Psoas muscle (tissue), 8 donors: ENCODE measurements at places on chromosomes 1 and 21. TPM values are rescaled to one million over a fixed set of nuclear protein-coding genes. Genes with fewer than 3 reads are reported as not detected.

The CSF3R gene
- 5.5 TPM for total RNA-seq

DNA sequence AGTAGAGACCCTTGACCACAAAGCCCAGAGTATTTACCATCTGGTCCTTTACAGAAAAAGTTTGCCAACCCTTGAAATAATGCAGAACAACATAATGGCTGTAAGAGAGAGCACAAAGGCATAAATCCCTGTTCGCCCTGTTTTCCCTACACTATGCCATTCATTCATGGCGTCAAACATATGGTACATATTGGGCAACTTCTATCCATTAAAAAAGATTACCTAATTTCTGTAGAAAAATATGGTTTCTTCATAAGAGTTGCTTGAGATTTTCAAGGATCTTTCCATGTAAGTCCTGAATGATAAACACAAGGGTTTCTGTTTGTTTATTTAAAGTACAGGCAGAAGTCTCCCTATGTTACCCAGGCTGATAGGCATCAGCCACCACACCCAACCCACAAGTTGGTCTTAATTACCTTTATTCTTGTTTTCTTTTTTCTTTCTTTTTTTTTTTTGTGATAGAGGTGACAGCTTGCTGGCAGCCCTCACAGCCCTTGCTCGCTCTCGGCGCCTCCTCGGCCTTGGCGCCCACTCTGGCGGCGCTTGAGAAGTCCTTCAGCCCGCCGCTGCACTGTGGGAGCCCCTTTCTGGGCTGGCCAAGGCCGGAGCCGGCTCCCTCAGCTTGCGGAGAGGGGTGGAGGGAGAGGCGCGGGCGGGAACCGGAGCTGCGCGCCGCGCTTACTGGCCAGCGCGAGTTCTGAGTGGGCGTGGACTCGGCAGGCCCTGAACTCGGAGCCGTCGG, 68.3 kb upstream of the NR5A2 start:
- DNase-seq = no peak

DNA sequence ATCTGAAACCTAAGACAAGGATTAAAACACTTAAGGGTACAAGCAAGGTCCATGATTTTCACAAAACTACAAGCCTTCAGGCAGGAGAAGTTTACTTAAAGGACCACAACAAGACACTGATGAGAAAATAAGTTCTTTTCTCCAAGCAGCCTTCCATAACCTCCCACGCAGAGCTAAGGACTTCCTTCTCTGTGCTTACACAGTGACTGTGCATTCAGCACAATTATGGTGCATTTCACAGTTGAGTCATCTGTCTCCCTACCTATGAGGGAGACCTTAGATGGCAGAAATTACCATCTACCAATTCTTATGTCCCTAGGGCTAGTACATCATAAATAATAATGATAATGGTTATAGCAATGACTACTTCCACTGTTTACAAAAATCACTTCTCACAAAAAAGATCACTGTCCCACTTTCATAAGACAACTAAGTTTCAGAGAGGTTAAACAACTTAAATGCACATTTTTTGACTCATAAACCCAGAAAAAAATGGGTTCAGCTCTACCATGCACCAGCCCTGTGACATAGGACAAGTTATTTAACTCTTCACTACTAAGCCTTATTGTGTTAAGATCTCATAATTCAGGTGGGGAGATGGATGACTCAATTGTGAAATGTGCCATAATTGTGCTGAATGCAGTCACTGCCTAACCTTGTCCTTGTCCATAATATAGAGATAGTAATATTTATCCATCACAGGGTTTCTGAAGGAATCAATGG, 45.3 kb downstream of the TARBP1 start:
- DNase-seq = no peak

The RPS6KA1 gene
- total RNA-seq = 2.7 TPM

DNA sequence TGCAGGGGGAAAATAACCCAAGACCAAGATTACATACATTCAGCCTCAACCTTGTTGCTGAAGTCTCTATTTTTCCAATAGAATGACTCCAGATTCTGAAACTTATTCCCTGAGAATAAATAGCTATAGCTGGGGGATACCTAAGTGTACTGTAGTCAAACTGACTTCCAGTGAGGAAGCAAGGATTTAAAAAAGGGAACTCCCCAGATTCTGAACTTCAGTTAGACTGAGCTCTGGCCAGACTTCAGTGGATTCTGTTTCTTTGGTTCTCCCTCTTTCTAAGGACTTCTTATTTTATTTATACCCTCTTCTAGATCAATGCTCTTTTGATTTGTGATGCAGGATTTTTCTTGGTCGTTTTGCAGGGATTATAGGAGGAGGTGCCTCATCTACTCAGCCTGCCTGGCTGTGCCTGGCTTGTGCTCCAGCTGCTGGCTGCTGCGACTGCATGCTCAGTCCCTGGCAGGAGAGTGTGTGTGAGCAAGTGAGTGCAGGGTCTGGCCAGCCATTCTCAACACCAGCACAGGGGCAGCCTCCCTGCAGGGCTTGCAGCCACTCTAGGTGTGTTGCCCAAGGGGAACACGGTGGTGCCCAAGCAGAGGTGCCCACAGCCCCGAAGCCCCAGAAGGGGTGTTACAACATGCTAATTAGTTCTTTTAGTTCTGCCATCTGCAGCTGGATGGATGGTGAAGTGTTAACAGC, 43.0 kb downstream of the SPATA17 start:
- DNase-seq = no peak

- DNase-seq = peak; percentile 85
Measured at GRCh38 chr1:28877132-28877781, 37.1 kb upstream of the EPB41 start.

DNA sequence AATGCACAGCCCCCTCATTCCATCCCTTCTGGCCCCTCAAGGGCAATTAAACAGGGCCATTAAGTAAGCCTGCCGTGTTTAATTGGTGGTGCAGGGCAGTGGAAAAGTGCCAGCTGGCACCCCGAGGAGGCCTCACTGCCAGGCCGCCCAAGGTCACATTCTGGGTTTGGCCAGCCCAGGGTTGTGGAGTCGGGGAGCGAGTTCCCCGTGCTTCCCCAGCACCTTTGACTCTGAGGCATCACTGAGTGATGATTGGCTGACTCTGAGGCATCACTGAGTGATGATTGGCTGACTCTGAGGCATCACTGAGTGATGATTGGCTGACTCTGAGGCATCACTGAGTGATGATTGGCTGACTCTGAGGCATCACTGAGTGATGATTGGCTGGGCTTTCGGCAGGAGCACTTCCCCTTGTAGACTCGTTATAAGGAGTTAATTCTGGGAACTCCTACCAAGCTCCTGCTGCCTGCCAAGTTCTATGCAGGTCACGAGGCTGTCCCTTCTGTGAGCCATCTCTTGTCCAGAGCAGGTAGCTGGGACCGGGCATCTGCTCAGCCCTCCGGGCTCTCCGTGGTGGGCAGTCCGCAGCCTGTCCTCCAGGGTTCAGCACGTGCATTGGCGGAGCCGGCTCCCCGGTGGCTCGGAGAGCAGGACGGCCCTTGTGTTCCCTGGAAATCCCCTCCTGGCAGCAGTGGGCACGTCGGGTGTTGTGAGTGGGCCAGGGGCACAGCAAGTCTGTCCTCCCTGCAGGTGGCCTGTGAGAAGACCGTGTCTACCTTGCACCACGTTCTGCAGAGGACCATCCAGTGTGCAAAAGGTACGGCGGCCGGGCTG, 20.9 kb downstream of the CSTB start:
- DNase-seq = peak; percentile 46

- no peak for DNase-seq
Measured at GRCh38 chr21:38794978-38795377, 10.8 kb upstream of the ETS2 start.

GRCh38 chr1:154628121-154628405, 20.1 kb upstream of the ADAR start:
- DNase-seq = no peak

The KLHL20 gene
- 15.3 TPM for total RNA-seq

DNA sequence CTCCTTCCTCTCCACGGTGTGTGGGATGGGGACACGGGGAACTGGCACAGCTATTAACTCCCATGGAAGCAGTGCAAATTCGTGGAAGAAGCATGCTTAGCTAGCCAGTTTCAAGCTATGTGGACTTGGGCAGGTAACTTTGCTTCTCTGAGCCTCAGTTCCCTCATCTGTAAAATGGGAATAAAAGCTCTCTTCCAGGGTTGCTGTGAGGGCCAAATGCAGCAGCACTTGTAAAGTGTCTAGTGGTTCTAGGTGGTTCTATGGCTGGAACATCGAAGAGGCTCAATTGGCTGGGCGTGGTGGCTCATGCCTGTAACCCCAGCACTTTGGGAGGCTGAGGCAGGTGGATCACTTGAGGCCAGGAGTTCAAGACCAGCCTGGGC, 43.3 kb downstream of the DHRS3 start:
- no peak for DNase-seq

DNA sequence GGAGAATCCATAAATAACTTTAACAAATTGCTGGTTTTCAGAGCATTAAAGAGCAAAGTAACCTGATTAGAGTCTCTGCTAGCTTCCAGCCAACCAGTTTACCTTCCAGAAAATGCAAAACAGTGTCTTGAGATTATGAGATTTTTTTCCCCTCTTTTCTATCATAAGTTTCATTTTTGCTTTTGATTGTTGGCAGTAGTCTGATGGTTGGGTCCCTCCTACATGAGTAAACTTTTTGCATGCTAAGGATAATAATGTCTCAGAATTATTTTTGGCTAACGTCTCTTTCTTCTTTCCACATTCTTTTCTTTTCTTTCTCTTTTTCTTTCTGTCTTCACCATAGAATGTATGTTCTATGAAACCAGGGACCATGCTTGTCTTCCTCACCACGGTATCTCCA, 6.3 kb upstream of the ADAMTS5 start:
- DNase-seq = no peak

The KRTAP21-2 gene
- not detected for total RNA-seq
